ENCODE measurements at places on chromosomes 16 and 17.

DNA sequence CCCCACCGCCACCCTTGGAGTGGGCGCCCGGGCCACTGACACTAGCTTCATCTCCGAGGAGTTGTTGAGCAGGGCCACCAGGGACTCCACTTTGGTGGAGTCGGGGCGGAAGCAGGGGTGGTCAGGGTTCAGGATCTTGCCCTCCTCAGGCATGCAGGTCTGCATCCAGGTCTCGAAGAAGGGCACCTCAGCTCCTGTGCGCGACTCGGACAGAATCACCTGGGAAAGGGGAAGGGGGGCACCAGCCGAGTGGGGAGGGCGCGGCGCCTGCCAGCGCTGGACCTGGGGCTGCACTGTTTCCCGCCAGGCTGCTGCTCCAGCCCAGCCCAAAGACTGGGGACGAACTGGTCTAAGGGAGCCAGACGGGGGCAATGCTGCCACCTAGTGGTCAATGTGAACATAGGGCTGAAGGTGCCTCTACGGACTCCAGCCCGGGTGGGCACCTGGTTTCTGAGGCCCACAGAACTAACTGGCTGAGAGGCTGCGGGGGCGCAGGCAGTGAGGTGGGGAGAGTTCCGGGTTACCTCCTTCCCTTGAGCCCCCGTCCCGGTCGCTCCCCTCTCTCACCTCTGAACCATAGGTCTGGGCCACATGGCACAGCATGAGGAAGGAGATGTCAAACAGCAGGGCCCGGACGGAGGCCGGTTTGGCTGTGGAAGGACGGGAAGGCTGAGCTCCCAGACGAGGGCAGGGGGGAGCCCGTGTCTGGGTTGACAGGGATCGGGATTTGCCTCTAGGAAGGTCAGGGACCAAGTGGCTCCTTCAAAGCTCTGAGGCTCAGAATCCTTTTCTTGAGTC is 11.8 kb downstream of the CSF3 start:
- DNase-seq = peak; percentile 41

DNA sequence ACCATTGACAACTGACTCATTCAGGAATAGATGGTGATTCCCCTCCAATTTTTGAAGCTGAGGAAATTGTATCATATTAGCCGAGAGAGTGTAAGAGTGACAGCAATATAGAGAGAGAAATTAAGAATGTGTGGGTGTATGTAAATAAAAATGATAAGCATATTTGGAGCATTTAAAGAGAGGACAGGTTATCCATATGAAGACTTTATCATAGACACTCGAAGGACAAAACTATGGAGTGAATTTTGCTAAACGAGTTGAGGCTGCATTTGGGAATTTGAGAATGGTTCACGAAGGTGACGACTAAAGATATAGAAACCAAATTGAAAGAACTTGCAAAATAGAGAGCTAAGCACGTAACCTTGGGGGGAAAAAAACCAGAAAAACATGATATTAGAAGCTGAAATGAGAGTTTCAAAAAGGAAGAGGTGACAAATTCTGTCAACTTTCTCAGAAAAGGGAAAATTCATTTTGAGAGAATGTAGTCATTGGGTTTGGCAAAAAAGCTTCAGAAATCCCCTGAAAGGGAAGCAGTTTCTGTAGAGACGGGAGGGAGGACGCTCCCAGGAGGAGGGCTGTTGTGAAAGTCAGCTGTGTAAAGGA is 129.7 kb downstream of the KCNJ2 start:
- no peak for DNase-seq

- no peak for DNase-seq
Measured at GRCh38 chr17:79684132-79684985, 46.4 kb upstream of the ENPP7 start.

- DNase-seq = no peak
Measured at GRCh38 chr17:32742681-32743538, 134.0 kb downstream of the MYO1D start.

- no peak for DNase-seq
Measured at GRCh38 chr16:74580833-74581232, 26.1 kb downstream of the GLG1 start.

- no peak for DNase-seq
Measured at GRCh38 chr17:5883775-5884665, 186.2 kb upstream of the WSCD1 start.

DNA sequence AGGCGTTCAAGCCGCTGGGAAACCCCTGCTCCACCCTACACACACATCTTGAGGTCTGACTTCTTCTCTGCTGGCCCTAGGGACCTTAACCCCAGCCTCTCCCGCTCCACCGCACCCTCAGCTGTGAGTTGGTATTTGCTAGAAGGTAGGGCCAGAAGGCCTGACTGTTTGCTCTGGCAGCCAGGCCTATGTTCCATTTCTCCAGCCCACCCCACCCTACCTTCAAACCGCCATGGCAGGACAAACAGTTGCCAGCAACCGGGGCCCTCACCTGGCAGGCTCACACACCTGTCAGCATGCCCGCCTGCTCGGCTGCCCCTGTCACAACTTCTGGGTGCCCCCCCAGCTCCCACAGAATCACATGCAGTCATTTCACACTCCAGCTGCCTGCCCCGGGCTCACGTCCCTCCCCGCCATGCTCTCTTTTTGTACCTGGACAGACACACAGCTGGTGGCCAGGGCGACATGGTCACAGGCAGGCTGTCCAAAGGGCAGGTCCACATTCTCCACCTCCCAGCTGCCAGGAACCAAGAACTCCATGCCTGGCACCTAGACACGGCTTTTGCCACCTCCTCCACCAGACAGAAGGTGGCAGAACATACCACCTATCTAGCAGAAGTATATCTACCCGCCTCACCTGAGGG is 2.6 kb upstream of the ATP2A3 start:
- no peak for DNase-seq

DNA sequence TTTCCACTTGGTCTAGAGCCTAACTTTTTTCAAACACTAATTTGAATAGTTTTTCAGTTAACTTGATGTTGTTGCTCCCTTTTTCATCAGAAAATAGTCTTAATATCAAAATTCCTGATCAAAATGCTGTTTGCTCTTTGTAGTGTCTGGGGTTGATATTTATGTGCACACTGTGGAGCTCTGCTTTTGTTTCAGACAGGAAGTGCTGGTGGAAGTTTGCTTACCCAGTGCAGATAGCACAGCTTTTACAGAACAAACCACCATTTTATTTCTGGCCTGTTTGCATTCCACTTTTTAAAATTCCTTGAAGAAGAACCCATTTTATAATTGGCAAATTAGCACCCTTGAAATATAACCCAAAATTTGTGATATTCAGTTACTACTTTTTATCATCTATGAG is 125.4 kb downstream of the MRTFB start:
- DNase-seq = peak; percentile 46

DNA sequence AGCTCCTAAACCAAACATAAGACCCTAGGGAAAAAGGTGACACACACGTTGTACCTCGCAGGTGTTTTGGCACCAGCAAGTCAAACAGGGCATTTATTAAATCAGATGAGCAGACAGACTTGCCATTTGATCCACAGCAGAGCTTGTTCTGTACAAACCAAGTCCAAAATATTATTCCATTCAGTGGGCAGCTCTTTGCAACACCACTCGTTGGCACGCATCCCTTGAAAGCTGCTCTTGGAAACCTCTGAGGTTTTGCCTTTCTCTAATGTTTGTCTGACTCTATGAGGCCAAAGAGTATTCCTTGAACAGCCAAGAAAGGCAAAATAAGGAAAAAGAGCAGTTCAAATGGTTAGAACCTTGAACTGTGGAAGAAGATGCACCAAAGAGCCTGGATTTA is 12.7 kb downstream of the TMEM100 start:
- no peak for DNase-seq

DNA sequence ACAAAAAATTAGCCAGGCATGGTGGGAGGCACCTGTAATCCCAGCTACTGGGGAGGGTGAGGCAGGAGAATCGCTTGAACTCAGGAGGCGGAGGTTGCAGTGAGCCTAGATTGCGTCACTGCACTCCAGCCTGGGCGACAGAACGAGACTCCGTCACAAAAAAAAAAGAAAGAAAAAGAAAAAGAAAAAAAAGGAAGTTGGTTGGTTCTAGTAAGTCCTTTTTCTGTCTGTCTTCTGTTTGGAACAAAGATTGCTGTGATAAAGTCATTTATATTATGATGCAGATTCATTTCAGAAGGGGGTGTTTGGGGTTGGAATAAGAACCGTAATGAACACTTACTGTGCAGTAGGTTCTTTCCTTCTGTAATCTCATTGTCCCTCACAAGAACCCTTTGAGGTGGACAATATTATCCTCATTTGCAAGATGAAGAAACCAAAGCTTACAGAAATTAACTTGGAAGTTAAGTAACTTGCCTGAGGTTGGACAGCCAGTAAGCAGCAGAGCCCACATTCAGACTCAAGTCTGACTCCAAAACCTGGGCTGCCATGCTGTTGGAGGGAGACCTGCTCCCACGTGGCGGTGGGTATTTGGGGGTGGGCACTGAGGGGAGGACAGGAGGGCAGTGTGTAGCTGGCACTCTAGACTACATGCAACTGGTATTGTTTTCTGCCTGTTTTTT is 10.3 kb downstream of the MINK1 start:
- DNase-seq = no peak

DNA sequence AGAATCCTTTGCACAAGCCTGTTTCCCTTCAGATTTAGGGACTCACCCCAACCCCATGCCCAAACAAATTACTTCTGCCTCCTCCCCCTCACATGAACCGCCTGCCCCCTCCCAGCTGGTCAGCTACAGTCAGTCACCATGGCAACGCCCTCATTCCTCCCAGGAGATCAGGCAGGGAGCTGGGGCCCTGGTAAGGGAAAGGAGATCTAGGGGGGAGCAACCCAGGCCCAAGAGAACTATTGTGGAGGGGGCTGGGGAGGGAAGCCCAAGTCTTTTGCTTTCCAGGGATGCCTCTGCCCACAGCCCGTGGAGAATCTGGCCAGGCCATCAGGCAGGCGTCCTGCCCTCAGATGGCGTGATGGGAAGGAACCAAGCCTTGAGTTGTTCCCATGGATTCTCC is 2.8 kb downstream of the FAM171A2 start:
- peak; percentile 43 for DNase-seq

DNA sequence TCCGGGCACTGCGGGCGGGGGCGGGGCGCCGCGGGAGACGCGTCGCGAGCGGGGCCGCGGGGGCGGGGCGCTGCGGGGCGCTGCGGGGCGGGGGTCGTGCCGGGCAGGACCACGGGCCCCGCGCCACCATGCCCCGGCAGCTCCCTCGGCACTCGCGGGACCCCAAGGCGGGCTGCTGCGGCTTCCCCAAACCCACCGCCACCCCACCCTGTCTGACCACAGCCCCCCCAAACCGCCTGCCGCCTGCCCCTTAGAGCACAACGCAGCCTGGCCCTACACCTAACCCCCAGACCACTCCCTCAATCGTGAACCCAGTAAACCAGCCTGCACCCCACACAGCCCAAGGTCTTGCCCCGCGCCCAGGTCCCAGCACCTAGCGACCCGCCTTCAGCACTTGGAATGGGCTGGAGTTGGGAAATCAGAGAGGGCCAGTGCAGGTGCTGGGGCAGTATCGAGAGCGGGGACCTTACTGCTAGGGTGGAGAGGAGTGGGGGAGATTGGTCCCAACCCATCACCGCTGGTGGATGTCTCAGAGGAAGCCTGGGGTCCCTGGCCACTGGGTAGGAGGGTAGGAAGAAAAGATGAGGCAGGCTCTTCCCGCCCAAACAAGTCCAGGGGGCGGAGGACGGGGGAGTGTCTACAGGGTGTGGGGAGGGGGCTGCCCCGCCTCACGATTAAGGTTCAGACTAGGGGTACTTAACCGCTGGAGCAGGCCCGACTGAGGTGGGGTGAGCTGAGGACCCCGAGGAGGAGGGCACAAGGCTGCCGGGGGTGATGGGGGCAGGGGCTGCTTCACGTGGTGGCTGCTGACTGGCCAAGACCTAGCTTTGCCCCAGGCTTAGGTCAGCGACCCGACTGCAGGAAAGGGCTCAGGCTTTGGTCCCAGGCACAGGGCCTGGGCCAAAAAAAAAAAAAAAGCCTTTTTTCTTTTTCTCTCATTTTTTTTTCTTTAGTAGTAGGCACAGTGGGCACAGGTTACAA is 539 bp upstream of the VAMP2 start:
- no peak for DNase-seq

- DNase-seq = no peak
Measured at GRCh38 chr17:8345052-8345690, 5.5 kb downstream of the ODF4 start.

- no peak for DNase-seq
Measured at GRCh38 chr17:7084088-7084487, 4.0 kb upstream of the CLEC10A start.

GRCh38 chr17:14593956-14594355 is 293.1 kb downstream of the HS3ST3B1 start:
- no peak for DNase-seq

DNA sequence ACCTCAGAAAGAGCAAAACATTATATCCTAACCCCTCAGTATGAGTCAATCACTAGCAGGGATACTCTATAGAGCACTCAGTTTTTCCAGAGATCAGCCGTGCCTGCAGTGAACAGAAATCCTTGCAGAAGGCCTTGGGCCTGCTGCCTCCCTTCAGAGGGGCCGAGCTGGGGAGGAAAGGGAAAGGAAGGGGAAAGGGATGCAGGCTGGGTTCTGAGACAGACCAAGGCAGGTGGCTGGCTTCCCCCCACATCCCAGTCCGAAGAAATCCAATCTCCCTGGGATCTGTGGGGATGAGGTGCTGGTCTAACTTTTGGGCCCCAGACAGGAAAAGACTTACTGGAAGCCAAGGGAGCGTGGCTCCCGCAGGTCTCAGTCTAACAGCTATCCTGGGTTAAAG is 25.3 kb downstream of the SRL start:
- DNase-seq = no peak

GRCh38 chr16:79580453-79581191 is 19.9 kb downstream of the MAF start:
- DNase-seq = no peak

GRCh38 chr17:79276821-79277220 is 202.2 kb downstream of the ENGASE start:
- no peak for DNase-seq

DNA sequence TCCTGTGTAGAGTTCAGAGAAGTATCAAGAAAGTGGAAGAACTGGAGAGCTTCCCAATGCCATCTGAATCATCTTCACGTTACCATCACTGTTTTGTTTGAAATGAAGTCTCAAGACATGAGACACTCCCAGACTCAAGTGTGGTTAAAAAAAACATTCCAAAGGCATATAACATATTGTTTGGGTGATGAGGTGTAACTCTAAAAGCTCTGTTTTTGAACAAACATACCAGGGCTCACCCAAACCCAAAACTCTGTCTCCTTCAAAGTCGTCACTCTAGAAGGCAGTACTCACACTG is 6.3 kb upstream of the ZCCHC14 start:
- DNase-seq = no peak

GRCh38 chr17:65434878-65435277 is 126.6 kb downstream of the AXIN2 start:
- DNase-seq = no peak

DNA sequence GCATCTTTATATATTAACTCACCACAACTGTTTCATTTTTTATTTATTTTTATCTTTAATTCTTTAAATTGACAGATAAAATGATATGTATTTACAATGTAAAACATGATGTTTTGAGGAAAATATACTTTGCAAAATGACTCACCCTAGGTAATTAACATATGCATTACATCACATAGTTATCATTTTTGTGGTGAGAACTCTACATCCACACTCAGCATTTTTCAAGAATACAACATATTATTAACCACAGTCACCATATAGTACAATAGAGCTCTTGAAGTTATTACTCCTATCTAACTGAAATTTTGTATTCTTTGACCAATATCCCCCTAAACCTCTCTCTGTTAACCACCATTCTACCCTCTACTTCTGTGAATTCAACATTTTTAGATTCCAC is 194.7 kb upstream of the KIF2B start:
- no peak for DNase-seq

Data from NCI-H1417 (cell line).